ENCODE measurements at places on chromosomes 4 and X.

DNA sequence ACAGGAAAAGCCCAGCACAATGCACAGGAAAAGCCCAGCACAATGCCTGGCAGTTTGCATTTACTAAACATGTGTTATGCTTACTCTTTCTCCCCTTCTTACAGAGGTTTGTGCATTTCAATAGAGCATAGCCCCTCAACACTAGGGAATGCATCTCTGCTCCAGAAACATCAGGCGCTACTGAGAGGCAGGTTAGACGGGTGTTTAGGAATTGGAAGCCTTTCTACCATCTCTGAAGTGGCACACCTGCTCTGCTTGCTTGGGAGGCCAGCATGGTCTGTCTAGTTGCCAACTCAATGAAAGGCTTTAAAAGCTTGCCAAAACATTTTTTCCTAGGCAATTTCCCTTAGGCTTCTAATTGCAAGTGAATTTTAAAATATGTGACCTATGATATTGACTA, 55.7 kb downstream of the GRID2 start:
- peak; percentile 0 for DNase-seq

- DNase-seq = no peak
These were observed 26.3 kb upstream of the TRPC3 start for GRCh38 chr4:121978172-121978516.

- no peak for DNase-seq
These were observed 11.3 kb downstream of the SNX12 start for GRCh38 chrX:71056867-71057266.

- DNase-seq = no peak
These were observed 121.0 kb downstream of the PCDH10 start for GRCh38 chr4:133270021-133270570.

DNA sequence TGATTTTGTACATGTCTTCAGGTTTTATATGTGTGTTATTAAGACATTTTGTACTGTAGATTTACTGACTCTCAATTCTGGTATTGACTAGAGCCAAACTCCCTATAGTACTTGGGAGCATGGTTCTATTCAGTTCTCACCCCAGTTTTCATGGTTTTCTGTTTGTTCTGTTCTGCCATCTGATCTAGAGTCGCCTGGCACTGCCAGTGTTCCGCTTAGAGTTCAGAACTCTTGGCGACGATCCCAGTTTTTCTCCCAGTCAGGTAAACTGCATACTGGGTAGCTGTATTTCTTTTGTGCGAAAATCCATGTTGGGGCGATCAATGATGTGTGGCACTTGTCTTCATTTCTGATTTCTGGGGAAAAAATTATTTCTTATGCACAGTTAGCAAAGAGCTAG, 78.0 kb downstream of the PHOX2B start:
- DNase-seq = no peak

DNA sequence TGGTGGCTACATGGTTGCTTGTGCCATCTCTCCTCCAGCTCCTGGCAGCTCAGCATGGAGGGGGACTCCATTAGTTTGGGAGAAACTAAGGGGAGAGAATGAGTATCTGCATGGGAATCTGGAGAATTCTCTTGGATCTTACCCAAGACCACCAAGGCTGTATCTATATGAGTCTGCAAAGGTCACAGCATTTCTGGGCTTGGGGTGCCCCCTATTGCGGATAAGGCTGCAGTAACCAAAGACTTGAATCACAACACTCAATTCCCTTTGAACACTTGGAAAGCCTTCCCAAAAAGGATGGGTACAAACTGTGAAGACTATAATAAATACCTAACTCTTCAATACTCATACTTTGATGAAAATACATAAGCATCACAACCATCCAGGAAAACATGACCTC, 623.5 kb upstream of the NR3C2 start:
- DNase-seq = no peak

DNA sequence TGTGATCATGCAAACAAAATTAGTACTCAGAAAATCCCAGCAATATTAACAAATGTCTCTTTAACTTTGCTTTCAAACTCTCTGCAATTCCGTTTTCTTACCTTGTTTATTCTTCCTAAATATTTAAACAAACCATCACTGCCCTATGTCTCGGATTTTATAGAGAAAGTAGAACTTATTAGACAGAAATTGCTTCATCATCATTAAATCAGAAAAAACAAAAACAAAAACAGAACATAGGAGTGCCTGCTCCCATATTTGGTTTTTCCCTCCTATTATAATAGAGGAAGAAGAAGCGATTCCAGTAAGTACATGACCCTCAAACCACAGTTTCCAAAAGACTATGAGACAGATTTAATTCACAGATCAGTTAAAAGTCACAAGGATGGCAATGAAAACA, 1228.0 kb downstream of the RPA4 start:
- no peak for DNase-seq
